ENCODE measurements at places on chromosomes 6 and 20.

DNA sequence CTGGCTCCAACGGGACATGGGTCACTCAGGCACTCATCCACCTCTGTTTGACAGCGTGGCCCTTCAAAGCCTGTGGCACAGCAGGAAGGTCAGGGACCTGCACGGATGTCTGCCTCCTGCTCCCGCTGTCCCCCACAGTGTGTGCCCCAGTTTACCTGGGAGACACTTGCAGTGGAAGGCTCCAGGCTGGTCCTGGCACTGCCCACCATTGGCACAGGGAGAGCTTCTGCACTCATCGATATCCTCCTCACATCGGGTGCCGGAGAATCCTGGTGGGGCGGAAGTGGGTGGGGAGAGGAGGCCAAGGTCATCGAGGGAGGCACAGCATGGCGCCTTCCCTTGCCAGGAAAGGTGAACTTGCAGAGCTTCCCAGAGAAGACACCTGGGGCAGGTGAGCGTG lies 6.9 kb downstream of the NOTCH4 start:
- DNase-seq, result no peak

GRCh38 chr6:106546691-106547414 lies 82.4 kb downstream of the RTN4IP1 start:
- no peak for DNase-seq

DNA sequence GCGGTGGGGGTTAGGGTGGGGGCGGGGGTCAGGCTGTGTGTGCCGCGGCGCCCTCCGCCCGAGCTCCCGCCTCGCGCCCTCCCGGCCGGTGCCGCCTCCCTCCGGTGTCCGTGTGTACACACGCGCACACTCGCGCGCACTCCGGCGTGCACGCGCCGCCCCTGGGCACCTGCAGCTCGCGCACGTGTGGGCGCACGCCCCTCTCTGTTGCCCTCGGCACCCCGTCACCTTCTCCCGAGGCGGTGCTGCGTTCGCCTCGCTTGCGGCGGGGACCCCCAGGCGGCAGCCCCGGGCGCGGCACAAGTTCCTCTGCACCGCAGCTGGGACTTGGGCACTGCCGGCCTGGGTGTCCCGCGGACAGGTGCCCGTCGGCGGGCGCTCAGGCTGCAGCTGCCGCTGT lies 525 bp downstream of the MACROD2 start:
- peak; percentile 69 for DNase-seq

DNA sequence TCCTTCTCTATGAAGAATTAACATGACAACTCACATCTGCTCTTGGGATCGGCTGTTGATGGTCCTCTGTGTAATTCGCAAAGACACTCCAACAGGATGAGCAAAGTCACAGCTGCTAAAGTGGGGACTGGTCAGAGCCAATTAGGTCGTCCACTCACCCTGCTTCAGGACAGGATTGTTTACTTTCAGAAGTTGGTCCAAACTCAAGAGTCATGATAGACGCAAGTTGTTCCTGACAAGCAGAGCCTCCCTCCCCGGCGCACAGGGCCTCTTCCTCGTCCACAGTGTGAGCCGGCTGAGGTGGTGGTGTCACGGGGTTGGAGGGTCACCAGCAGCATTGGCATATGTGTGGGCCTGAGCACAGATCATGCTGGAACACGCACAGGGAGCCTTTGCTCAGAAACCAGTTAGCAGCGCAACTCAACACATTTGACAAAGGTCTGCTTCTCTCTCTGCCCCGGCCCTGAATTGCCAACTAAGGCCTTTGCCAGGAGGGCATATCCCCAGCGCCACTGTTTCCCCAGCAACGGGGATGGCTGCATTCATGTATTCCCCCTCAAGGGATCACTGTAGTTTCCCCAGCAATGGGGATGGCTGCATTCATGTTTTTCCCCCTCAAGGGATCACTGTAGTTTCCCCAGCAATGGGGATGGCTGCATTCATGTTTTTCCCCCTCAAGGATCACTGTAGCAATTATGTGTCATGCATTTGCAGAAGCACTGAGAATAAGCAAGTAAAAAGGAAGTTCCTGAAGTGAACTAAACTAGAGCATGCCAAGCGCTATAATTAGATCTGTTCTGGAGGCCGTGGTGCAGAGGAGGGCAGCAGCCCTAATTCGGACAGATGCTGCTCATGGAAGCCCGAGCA lies 111.7 kb downstream of the THBS2 start:
- DNase-seq, result no peak

DNA sequence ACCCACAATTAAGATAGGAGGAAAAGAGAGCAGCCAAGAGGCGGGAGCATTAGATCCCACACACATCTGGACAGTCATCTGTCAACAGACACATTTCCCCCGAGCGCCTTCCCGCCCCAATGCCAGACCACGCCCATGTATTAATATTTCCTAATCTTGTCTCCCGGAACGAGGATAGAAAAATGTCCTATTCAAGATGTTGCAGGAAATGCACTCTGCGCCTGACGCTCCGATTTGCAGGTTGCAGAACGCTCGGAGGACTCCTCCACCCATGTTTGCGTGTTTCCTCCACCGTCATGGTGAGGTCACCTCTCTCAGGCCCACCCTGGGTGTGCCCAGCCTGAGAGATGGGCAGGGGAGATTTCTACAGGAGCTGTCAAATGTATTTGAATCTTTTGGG lies 215.2 kb downstream of the TAF4 start:
- DNase-seq, result no peak

DNA sequence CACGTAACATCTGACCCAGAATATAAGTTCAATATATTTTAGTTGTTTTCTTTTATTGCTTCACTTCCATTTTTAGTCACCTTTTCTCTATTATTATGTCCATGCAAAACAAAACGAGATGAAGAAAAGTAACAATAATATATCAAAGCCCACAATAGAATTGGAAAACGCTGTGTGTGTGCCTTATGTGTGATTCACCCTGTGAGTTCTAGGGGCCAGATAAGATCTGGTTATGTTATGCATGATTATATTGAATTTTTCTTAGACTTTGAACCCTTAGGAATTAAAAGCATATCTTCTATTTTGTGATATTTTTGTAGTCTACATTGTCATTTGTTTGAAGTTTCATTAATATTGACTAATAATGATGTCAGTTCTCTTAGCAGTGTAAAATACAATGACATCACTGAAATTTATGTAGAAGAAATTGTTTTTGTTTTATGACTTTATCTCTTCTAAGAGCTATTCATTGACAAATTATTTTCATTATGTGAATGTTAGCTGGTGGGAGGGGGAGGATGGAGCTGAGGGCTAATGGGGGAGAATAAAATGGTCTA lies 243.6 kb downstream of the TFAP2B start:
- no peak for DNase-seq

DNA sequence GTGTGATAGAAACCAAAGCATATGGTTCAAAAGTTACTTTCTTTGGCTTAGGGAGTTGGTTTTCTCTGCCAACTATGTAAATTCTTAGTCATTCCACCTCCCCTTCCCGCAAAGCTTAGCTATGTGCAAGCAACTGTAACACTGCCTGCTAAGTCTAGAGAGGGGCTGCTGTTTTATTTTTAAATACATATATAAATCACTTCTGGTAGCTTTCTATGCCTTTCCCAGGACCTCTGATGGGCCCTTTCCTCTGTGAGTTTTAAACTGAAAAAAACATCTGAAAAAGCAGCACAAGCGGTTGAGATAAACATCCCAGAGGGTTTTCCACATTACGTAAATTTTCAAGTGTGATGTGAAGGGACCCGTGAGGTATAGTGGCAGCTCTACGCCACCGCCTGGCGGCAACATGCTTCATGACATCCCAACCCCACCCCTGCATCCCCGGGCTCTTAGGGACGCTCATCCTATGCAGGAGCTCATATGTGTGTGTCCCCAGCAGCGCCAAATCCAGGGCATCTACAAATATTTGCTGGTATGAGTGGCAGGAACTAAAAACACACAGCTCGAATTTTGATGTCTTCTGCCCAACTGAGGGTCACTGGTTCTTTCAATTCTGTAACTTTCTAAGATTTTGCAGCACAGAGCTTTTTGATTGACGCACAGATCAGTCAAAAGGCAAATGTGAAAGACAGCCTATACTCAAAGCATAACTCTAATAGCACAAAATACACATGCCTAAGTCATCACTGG lies 12.7 kb downstream of the SAYSD1 start:
- DNase-seq, result peak; percentile 74

DNA sequence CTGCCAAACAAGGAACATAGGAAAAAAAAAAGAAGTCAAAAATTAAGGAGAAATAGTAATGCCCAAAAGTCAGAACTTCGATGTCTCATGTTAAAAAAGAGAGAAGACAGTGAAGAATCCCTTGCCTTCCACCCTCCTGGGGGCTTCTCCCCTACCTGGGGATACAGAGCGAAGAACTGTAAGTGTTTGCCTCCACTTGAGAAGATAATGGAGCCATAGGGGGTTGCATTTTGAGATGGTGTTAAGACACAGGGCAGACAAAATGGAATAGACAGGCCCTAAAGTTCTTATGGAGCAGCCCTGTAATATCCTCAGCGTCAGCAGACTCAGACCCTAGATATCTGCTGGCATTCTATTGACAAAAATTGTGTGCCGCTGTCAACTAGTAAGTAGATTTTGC lies 222.2 kb upstream of the MAP3K7 start:
- DNase-seq, result no peak

GRCh38 chr6:140809694-140810101 lies 1323.0 kb upstream of the GJE1 start:
- DNase-seq, result no peak

DNA sequence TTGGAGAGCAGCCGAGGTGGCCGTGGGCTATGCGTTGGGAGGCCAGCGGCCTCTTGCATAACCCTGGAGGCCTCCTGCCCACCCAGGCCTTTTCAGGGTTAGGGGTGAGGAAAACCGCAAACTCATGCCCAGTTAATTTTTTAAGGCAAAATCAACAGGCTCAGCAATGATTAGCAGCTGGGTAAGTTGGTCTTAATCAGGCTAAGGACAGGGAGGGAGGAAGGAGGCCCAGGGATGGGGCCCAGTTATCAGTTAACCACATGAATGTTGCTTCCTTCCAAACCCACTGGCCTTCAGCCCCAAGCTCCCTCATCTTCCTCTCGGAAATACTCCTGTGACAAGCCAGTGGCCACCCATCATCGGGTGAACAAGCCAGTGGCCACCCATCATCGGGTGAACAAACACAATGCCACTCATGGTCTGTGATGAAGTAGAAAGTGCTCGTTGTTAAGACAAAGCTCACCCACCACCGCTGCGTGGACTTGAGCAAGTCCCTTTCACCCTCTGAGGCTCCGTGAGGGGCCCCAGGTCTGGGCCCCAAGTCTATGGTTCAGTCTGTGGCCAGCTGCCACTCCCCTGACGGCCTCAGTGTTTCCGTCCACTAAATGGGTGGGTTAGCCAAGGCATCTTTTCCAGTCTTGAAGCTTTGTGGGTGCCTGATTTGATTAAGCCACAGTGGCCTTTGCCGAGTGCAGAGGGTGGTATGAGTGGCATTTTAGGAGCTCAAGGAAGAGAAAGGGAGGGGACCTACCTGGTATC lies 39.4 kb downstream of the HNF4A start:
- DNase-seq, result no peak

DNA sequence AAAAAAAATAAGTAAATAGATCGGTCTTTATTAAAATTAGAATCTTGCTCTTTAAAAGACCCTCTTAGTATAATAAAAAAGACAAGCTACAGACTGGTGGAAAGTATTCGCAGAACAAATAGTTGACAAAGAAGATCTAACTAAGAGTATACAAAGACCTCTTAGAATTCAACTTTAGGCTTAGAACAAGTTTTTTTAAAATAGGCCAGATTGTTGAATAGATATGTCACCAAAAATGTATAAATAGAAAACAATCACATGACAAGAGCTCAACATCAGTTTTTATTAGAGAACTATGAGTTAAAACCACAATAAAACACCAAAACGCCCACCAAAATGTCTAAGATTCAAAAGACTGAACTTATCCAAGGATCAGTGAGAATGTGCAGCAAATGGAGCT lies 632.7 kb upstream of the PTCHD4 start:
- DNase-seq, result no peak

GRCh38 chr6:54913211-54913610 lies 66.6 kb downstream of the FAM83B start:
- DNase-seq, result no peak

DNA sequence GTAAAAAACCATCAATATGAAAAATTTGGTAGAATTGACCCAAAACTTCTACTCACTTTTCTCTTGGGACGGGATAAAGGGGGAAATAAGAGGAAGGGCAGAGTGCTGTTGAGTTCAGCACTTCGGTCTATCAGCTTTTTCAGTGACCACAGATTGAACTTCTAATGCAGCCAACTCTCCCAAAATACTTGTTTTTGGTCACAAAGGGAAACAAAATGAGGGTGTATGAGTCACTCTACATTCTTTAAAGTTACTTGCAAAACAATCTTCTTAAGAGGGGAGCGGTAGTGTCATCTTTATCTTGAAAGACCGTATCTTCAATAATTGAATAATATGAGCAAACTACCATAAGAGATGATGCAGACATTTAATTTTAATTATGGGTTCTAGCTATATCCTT lies 661.3 kb downstream of the CD109 start:
- DNase-seq, result no peak

GRCh38 chr6:69957985-69958559 lies 91.7 kb downstream of the COL19A1 start:
- DNase-seq, result no peak

DNA sequence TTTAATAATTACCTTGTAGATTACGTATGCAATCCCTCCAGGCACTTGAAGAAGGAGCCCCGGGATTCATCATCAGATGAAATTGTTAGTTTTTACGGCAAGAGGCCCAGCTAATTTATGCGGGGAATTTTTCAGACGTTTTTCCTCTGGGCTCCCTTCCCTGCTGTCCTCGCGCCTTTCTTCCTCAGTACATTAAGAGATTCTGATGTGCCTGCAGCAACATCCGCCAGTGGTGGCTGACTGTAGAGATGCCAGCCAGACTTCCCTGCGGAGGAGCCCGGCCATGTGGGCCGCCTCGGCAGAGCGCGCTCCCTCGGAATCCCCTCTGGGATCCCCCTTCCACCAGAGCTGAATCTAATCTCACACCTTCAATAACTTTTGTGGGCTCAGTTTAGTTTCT lies 46.4 kb upstream of the POU3F2 start:
- DNase-seq, result no peak

- no peak for DNase-seq
Measured at GRCh38 chr20:60249436-60249835, 291.2 kb downstream of the CDH26 start.

GRCh38 chr20:53597030-53597482 lies 3.4 kb upstream of the ZNF217 start:
- peak; percentile 23 for DNase-seq

All from ecto neural progenitor cell (in vitro differentiated cells).